ENCODE measurements at places on chromosomes 12 and 14.

DNA sequence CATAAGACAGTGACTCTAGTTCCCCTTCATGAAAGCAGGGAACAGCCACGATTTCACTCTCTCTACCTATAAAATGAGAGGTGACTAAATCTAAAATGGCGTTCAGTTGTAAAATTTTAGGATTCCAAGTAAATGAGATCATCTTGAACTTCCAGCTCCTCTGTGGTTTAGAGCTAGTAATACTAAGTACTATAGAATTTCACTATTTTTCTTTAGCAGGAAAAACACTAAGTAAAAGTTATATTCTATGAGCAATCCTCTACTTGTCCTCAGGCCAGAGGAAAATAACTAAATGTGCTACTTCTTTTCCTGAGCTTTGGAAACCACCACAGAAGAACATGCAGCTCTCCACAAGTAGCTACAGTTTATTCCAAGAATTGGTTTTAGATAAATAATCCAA is 55.6 kb downstream of the NIN start:
- no peak for DNase-seq

GRCh38 chr12:13472690-13473089 is 276.2 kb downstream of the EMP1 start:
- no peak for DNase-seq

DNA sequence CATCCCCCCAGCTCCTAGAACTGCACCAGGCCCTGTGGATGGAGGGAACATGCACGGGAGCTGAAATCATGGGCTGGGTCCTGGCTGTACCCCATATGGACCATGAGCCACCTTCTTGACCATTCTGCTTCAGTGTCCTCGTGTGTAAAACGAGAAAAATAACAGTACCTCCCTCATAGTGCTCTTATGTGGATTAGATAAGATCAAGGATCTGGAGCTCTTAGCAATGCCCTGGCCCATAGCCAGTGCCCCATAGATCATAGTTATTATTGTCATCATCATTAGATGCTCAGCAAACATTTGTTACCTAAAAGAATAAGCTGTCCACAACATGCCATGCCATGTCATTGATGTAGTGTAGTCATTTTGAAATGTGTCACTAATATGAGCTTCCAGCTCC is 71.3 kb downstream of the SYNE3 start:
- DNase-seq: no peak

GRCh38 chr14:75254381-75254822 is 24.2 kb upstream of the FOS start:
- no peak for DNase-seq

DNA sequence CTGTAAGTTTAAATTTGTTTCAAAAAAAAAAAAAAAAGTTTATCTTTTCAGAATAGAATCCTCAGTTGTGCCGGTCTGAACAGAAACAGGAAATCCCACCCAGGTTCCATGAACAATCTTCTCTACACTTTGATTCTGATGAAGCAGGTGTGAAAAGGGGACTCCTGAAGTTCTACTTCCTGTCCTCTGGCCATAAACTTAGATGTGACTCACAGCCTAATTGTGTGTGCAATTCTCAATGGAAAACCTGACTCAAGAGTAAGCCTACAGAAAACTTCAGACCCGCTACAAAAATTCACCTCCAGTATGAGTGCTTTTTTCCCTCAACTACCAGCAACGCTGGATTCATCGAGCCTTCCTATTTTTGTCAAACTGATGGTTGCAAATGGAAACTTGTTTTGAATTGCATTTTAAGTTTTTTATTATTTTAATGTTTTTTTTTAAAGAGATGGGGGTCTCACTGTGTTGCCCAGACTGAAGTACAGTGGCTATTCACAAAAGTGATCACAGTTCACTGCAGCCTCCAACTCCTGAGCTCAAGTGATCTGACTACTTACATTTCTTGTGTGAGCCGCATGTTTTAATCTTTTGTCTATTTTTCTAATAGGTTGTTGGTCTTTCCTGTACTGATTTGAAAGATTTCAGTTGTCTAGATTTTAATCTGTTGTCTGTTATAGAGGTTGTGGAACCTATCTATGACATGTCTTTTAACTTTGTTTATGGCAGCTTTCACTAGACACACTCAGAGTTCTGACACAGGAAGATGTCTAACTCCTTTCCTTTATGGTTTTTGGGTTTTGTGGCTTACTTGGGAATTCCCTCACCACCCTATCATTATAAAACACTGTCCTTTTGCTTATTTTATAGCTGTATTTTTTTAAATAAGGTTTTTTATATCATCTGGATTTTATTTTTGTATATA is 37.6 kb downstream of the ATG14 start:
- DNase-seq: peak; percentile 38

DNA sequence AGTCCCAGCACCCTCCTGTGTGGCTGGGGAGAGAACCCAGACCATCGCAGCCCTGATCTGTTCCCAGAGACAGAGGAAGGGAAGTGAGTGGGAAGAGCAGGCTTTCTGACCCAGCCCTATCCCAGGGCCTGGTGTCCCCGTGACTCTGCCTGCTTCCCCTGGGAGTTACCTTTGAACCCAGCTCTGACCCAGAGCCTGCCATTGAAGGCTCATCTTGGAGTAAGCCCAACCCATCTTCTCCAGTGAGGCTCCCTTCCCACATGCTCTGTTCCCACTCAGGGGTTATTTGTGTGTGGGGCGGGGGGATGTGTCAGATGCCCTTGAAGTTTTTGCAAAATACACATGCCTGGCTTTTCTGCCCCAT is 6.0 kb downstream of the TMEM63C start:
- DNase-seq: no peak

- DNase-seq: no peak
Measured at GRCh38 chr12:15157269-15157671, 63.9 kb downstream of the RERG start.

- no peak for DNase-seq
Measured at GRCh38 chr12:66573605-66574004, 105.3 kb downstream of the GRIP1 start.

DNA sequence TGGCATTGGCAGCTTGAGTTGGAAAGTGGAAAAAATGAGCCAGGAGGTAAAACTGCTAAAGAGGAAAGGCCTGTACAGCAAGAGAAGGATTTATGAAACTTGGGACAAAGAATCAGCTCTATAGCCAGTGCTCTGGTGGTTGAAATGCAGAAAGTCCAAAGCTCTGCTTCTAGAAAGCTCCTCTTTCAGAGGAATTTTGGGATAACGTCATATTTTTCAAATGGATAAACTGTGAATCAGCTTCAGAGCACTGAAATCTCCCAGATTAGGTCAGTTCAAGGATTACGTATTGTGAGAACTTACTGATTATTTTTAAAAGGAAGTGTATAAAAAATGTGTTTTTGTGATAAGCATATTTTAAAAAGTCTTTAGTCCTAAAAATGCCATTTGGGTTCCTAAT is 203.1 kb upstream of the CNOT2 start:
- DNase-seq: no peak

GRCh38 chr12:22978962-22979361 is 354.0 kb downstream of the ETNK1 start:
- DNase-seq: no peak

- no peak for DNase-seq
Measured at GRCh38 chr12:65311260-65311659, 32.8 kb downstream of the MSRB3 start.

- no peak for DNase-seq
Measured at GRCh38 chr12:85191-85666, 18.7 kb downstream of the IQSEC3 start.

- no peak for DNase-seq
Measured at GRCh38 chr12:109880938-109881337, 597 bp upstream of the GLTP start.

DNA sequence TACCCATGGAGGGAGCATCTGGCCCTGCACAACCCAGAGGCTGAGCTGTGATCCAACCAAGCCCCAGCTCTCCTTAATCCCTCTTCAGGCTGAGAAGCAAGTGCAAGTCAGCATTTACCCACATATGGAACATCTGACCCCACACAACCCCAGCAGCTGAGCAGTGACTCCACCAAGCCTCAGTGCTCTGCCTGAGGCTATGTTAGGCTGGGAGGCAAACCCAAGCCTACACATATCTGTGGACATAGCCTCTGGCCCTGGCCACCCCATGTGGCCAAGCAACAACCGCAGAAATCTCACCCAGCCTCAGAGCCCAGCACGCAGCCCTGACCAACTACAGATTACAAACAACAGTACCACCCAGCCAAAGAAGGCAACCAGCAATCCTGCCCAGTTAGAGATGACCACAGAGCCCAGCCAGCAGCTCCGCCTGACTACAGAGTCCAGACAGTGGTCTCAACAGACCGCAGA is 142.8 kb downstream of the NUAK1 start:
- no peak for DNase-seq

- DNase-seq: peak; percentile 40
Measured at GRCh38 chr12:107319533-107320032, 226.2 kb upstream of the CRY1 start.

GRCh38 chr14:53217316-53217994 is 64.3 kb upstream of the DDHD1 start:
- DNase-seq: peak; percentile 89

- DNase-seq: no peak
Measured at GRCh38 chr12:54997929-54998522, 13.5 kb upstream of the TESPA1 start.

GRCh38 chr12:52769354-52769753 is 7.8 kb downstream of the KRT76 start:
- no peak for DNase-seq
